HFFc6 (cell line): ENCODE measurements at places on chromosomes 16 and 17. TPM values are rescaled to one million over a fixed set of nuclear protein-coding genes. Genes with fewer than 3 reads are reported as not detected.

DNA sequence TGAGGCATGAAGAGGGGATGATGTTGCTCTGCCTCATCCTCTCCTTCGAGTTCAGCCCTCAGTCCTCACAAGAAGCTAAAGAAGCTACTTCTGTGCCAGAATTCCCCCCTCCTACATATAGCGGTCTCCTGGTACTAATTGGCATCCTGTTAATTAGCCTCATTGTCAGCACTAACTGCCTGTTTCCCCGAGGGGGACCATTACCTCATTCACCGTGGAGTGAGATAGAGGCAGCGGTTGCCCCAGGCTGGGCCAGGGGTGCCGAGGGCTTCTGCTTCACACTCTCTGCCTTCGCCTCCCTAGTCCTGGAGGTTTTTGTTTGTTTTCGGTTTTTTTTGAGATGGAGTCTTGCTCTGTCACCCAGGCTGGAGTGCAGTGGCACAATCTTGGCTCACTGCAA, 5.7 kb upstream of the MINK1 start:
- H3K4me3 ChIP-seq: no peak overlapping the region
- H3K27me3 ChIP-seq: no peaks in the 10 kb centered on the region
- H3K27ac ChIP-seq: no peak overlapping the region
- no peaks in the 10 kb centered on the region for H3K36me3 ChIP-seq
- no peaks in the 10 kb centered on the region for H3K4me1 ChIP-seq

GRCh38 chr16:85812031-85812807, 12.7 kb downstream of the COX4I1 start:
- peaks cover 50% of the 10 kb centered on the region for H3K27me3 ChIP-seq
- H3K36me3 ChIP-seq: no peaks in the 10 kb centered on the region
- H3K27ac ChIP-seq: no peak overlapping the region
- H3K4me1 ChIP-seq: peaks cover 11% of the 10 kb centered on the region; the same call in 1 of the 2 replicates
- no peak for DNase-seq
- peak overlapping the region; percentile 6; the same call in 1 of the 2 replicates for H3K4me3 ChIP-seq

DNA sequence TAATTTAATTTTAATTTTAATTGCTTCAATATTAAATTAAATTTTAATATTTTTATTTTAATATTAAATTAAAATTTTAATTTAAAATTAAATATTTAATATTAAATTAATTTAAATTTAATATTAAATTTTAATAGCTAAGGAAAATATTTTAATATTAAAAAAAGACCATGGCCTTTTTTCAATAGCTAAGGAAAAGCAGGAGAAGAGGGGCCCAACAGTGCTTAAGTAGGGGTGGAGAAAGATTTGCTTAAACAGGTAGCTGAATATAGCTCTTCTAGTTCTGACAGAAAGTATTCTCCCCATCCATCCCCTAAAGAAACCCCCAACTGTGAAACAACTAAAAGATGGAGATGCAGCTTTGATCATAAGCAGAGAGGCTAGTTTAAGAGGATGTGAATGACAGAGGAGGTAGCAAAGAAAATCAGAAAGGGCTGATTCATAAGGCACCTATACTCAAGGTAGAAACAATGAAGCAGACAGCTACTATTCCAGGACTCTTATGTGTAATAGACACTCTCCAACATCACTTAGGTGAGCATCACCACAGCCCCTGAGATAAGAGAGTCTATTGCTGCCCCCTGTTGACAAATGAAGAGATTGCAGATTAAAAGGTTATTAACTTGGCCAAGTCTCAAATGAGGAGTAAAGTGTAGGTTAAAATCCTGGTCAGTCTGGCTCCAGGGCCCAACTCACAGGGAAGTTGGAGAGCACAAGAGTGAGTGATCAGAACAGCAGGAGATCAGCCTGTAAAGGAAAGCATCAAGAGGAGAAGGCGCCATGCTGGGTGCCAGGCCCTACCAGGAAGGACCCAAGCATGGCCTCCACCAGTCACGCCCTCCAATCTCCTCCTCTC, 7.8 kb upstream of the RNASEK start:
- peaks cover 10% of the 10 kb centered on the region for H3K4me1 ChIP-seq
- no peaks in the 10 kb centered on the region; the same call in 1 of the 2 replicates for H3K27me3 ChIP-seq
- H3K27ac ChIP-seq: no peak overlapping the region
- peak; percentile 56 for DNase-seq

GRCh38 chr17:9424071-9424640, 151.5 kb downstream of the STX8 start:
- peaks cover 2% of the 10 kb centered on the region; the same call in 1 of the 2 replicates for H3K27me3 ChIP-seq
- H3K4me1 ChIP-seq: no peaks in the 10 kb centered on the region
- no peak overlapping the region for H3K27ac ChIP-seq

- H3K27ac ChIP-seq: no peak overlapping the region
- H3K4me1 ChIP-seq: no peaks in the 10 kb centered on the region
- H3K27me3 ChIP-seq: peaks cover 66% of the 10 kb centered on the region
- H3K36me3 ChIP-seq: no peaks in the 10 kb centered on the region
Measured at GRCh38 chr17:49901460-49902331, 53.8 kb upstream of the TAC4 start.

DNA sequence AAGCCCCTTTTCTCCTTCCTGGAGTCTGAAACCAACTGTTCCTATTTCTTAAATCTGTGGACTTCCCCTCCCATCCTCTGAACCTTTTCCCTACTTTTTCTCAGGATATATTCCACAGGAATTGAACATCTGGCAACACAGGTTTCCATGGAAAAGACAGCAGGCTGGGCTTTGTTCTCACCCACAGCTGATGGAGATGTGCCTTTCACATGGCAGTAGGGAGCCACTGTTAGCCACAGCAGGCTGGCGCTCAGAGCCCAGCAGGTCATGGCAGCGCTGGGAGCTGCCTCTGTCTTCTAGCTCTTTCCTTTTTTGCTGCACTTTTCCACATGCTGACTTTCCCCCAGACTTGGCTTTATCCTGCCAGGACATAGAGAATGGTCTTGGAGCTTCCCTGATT, 116.4 kb upstream of the NLRP1 start:
- DNase-seq: no peak
- no peaks in the 10 kb centered on the region for H3K4me1 ChIP-seq
- no peak overlapping the region for H3K27ac ChIP-seq
- peaks cover 36% of the 10 kb centered on the region for H3K27me3 ChIP-seq
- H3K36me3 ChIP-seq: peaks cover 6% of the 10 kb centered on the region

- peak; percentile 80 for DNase-seq
- H3K27ac ChIP-seq: peak overlapping the region; percentile 38; the same call in 1 of the 2 replicates
- H3K36me3 ChIP-seq: no peaks in the 10 kb centered on the region
- no peaks in the 10 kb centered on the region; the same call in 1 of the 2 replicates for H3K27me3 ChIP-seq
- no peak overlapping the region; the same call in 1 of the 2 replicates for H3K4me3 ChIP-seq
Measured at GRCh38 chr16:88700636-88701482, 5.3 kb downstream of the RNF166 start.

DNA sequence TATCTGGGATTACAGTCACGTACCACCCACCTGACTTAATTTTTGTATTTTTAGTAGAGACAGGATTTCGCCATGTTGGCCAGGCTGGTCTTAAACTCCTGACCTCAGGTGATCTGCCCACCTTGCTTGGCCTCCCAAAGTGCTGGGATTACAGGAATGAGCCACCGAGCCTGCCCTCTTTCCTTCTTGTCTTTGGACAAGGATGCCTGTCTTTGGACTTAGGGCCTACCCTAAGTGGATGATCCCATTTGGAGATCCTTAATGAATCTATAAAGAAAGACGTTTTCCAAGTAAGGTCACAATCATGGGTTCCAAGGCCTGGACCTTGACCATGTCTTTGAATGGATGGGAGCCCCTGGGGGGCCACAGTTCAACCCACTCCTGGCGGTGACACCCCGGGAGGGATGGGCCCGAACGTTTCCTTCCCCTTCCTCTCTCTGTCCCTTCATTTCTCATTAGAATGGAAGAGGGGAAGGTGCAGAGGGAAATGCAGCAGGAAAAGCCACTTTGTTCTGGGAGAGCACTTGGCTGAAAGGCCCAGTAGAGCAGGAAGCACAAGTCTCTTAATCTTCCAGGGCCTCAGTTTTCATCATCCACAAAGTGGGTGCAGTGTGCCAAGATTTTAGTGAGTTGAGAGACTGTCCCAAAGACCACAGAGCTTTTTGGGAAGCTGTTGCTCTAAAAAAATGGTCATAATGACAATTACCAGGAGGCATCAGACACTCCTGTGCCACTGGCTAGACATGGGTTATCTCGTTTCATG, 353.3 kb downstream of the SEC14L1 start:
- peak overlapping the region; percentile 13; the same call in 1 of the 2 replicates for H3K27ac ChIP-seq
- peaks cover 4% of the 10 kb centered on the region for H3K27me3 ChIP-seq
- peaks cover 4% of the 10 kb centered on the region; the same call in 1 of the 2 replicates for H3K36me3 ChIP-seq

- DNase-seq: peak; percentile 65
- H3K27ac ChIP-seq: peak overlapping the region; percentile 97
- H3K27me3 ChIP-seq: peaks cover 11% of the 10 kb centered on the region
- H3K36me3 ChIP-seq: peaks cover 54% of the 10 kb centered on the region
- peak overlapping the region; percentile 92 for H3K4me3 ChIP-seq
Measured at GRCh38 chr17:61402978-61403800, 3.5 kb downstream of the TBX2 start.

GRCh38 chr17:71628306-71628705, 492.5 kb upstream of the SOX9 start:
- no peak overlapping the region for H3K4me3 ChIP-seq
- DNase-seq: peak; percentile 18
- H3K36me3 ChIP-seq: peaks cover 5% of the 10 kb centered on the region; the same call in 1 of the 2 replicates

DNA sequence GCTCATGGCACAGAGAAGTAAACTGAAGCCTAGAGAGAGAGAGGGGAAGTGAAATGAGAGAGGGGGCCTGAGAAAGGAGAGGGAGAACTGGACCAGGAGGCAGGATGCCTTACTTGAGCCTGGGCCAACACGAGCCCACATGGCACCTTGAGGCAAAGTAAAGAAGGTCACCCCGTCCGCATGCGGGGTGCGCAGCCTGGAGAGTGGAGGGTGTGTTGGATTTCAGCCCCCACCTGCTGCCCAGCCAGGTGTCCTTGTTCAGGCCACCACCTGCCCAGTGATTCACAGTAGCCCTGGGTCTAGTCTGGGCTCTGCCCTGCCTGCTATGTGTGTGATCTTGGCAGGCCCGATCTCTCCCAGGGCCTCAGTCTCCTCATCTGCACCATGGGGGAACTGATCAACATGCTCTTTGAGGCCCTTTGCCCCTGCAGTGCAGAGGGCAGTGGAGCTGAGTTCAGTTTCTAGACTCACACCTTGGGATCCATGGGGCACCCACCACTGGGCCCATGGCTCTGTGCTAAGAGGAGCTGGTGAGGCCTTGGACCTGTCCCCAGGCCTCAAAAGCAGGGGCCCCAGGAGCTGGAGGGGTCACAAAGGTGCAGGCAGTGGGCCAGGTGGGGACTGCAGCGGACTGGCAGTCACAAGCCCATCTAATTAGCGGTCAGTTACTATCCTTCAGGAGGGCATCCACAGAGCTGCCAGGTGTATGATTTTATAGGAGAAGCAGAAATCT, 9.8 kb upstream of the DRC7 start:
- H3K36me3 ChIP-seq: no peaks in the 10 kb centered on the region
- H3K27ac ChIP-seq: no peak overlapping the region
- DNase-seq: no peak
- H3K4me3 ChIP-seq: no peak overlapping the region

Gene SLX1B
- total RNA-seq: 17.3 to 28.8 TPM (median 28.3 TPM) in 3 replicates

Gene DHX38
- 50.4 to 63.3 TPM (median 56.6 TPM) in 3 replicates for total RNA-seq

Gene LRRC37B
- 5.5 to 8.7 TPM (median 6.5 TPM) in 3 replicates for total RNA-seq

Gene KRTAP4-3
- not detected in 3 replicates for total RNA-seq

Gene CCDC78
- 2.2 to 4.5 TPM (median 4.1 TPM) in 3 replicates for total RNA-seq

Gene PNMT
- total RNA-seq: not detected in 2 replicates

Gene CLUH
- total RNA-seq: 49.7 to 69.2 TPM (median 49.8 TPM) in 3 replicates

Gene SOX8
- total RNA-seq: not detected in 2 replicates

Gene C17orf75
- 25.9 and 26.0 TPM in 2 replicates for total RNA-seq
